Natural killer cell treated with Interleukin-12 subunit alpha and Interleukin-12 subunit beta and Interleukin-15 and Interleukin-18, amount 100 ng/mL, for 72 hours (primary cell): ENCODE measurements at places on chromosomes 3 and 15. TPM values are rescaled to one million over a fixed set of nuclear protein-coding genes. Genes with fewer than 3 reads are reported as not detected.
A peak's percentile ranks its signal among the peaks of the same experiment; 100 is the strongest.

FAM107A gene
- not detected for total RNA-seq

GRCh38 chr15:86570738-86571137 lies 491.1 kb downstream of the AGBL1 start:
- DNase-seq, result no peak

GRCh38 chr3:171121801-171122200 lies 95.3 kb upstream of the SLC2A2 start:
- no peak for DNase-seq

TEX264 gene
- 27.0 TPM for total RNA-seq

SEC62 gene
- 51.2 TPM for total RNA-seq

GOLGA6D gene
- not detected for total RNA-seq

DNA sequence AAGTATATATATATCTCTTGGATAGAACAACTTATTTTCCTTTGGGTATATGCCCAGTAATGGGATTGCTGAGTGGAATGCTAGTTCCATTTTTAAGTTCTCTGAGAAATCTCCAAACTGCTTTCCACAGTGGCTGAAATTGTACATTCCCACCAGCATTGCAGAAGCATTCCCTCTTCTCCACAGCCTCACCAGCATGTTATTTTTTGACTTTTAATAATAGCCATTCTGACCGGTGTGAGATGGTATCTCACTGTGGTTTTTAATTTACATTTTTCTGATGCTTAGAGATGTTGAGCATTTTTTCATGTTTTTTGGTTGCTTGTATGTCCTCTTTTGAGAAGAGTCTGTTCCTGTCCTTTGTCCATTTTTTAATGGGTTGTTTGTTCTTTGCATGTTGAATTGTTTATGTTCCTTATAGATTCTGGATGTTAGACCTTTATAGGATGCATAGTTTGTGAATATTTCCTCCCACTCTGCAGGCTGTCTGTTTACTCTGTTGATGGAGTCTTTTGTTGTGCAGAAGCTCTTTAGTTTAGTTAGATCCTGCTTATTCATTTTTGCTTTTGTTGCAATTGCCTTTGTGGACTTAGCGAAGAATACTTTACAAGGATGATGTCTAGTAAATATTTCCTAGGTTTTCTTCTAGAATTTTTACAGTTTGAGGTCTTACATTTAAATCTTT lies 82.7 kb upstream of the NR2F2 start:
- DNase-seq, result no peak

GRCh38 chr3:149058602-149059001 lies 27.7 kb downstream of the HLTF start:
- DNase-seq, result no peak

DNA sequence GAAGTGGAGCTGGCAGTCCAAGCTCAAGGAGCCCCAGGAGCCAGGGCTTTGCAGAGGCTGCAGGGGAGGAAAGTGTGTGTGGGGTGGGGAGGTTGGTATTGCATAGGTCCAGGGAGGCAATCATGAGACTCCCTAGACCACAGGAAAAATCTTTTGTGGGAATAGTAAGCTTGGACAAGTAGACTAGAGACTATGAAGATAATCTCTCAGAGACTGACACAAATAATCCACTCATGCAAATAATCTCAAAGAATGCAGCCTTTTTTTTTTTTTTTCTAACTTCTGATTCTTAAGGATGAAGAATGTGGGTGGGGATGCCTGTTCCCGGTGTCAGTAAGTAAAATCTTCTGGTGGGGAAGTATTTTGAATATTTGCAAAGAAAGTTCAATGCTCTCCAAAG lies 113.7 kb downstream of the GREM1 start:
- DNase-seq, result no peak

GRCh38 chr3:66342717-66343356 lies 122.0 kb downstream of the SLC25A26 start:
- no peak for DNase-seq

DNA sequence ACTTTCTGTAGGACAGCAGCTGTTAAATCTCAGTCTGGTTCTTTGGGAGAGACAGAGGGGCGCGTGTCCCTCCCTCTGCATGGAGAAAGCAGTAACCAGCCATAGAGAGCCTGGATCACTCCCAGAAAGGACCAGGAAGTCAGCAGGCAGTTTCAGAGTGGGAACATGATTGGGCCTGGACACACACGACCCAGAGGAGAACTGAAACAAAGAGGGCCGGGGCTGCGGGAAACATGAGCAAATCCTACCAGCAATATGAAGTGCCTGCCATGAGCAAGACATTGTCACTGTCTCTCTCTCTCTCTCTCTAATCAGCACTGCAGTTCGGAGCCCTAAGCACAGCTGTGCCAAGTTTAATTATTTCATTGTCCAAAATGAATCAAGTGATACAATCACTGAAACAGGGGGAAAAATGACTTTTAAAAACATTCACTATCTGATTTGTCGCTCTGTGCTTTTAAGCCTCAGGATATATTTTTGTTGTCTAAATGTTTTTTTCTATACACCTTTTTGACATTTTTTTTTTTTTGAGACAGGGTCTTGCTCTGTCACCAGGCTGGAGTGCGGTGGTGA lies 17.6 kb downstream of the MUC13 start:
- no peak for DNase-seq

GRCh38 chr3:28252001-28252431 lies 10.6 kb downstream of the CMC1 start:
- peak; percentile 81 for DNase-seq

DNA sequence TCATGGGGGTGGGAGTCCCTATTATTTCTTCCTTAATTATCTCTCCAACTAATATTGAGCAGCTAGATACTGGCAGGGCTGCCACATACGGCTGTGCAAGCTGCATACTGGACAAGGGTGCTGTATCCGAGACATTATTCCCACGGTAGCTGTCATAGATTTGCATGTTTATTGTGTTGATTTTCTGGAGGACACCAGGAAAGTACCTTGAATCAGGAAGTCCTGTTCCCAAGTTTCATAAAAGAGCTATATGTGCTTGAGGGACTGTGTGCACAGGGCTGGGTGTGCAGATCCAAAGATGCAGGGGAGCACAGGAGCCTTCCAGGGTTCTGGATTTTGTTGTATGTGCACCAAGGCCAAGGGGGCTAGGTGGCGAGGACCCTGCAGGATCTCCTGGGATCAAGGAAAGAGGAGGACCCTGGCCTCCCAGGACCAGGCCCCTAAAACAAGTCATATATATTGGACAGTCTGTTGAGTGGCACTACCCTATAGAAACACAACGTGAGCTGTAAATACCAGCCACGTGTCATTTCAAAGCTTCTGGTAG lies 119.2 kb upstream of the ALDH1A3 start:
- no peak for DNase-seq

DNA sequence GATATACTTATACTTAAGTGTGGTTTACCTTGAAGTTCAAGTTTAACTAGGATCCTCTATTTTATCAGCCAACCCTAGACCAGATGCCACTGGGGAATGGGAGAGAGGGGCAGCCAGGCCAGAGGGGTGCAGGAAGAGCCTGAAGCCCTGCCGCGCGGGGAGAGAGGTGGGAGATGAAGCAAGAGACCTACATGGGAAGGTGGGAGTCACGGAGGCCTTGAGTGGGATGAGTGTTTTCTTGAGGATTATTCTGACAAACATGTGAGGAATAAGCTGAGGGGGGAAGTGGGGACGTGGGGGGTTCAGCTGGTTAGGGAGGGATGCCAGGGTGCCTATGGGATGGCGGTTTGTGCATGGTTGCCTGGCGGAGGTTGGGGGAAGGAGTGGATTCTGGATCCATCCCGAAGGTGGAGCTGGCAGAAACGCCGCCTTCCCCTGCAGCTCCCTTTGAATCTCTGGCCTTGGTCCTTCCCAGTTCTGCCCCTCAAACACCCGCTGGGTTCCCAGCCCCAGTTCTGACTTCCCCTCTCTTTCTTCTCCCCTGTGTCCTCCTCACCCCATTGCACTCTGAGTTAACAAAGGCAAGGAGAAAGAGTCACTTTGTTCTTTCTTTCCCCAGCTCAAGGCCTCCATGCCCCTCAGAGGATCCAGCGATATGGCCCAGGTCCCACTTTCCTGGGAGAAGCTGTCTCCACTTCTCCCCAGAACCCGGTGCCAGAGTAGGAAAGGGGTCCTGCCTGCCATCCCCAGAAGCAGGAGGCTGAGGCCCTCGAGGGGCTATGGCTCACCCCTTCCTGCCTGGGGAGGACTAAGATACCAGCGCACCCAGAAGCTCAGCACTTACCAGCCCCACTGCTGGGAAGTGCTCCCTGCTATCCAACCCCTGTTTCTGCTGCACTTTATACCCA lies 274.2 kb downstream of the UACA start:
- DNase-seq, result no peak
